Progenitor cell of endocrine pancreas (in vitro differentiated cells): ENCODE measurements at places on chromosomes 1 and 21.

DNA sequence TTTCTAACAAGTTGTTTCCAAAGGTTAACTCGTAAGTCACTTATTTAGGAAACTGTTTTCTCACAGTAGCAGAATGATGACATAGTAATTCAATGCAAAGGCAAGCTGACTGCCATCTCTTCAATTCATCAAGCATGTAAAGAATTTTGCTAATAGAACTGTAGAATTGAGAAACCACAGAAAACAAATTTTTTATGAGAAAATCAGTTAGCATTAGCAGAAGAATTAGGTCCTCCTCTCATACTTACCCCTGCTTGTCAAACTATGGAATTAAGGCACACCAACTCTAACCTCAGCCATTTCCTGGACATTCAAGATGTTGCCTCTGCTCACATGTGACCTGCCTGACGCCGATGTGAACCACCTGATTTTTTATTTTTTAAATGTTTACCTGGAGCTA is 115.2 kb downstream of the LRRC40 start:
- no peak for DNase-seq

GRCh38 chr1:210089855-210090254 is 142.7 kb upstream of the SERTAD4 start:
- no peak for DNase-seq

- no peak for DNase-seq
Observed at GRCh38 chr1:156949127-156949526, 28.7 kb downstream of the LRRC71 start.

- no peak for DNase-seq
Observed at GRCh38 chr1:228411121-228411520, 4.5 kb upstream of the TRIM11 start.

- no peak for DNase-seq
Observed at GRCh38 chr1:107378866-107379265, 238.0 kb downstream of the NTNG1 start.

GRCh38 chr1:81312272-81312754 is 488.4 kb upstream of the ADGRL2 start:
- DNase-seq: no peak

DNA sequence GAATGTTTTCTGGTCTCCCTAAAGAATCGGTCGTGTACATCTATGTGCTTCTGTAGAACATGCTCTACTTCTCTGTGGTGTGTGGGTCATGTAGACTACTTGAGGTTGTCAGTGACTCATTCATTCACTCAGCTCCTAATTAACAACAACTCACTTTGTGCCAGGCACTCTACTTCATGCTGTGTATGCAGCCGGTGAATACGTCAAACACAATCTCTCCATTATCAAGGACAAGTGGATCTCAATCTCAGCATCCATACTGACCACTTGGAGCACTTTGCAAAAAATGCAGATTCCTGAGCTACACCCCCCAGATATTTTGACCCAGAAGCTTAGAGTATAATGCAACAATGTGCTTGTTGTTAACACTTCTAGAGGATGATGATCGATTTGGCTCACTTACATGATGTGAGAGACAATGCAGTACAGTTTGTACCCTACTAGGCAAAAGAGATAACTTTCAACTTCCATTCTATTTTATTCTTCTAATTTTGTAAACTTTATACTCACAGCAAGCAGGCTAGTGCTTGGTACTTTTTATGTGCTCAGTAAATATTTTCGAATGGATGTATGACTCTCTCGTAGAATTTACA is 508.6 kb upstream of the ADAMTS5 start:
- DNase-seq: no peak

GRCh38 chr1:64856553-64856952 is 109.8 kb downstream of the JAK1 start:
- DNase-seq: no peak

GRCh38 chr21:17128132-17128531 is 384.7 kb upstream of the CXADR start:
- DNase-seq: no peak

DNA sequence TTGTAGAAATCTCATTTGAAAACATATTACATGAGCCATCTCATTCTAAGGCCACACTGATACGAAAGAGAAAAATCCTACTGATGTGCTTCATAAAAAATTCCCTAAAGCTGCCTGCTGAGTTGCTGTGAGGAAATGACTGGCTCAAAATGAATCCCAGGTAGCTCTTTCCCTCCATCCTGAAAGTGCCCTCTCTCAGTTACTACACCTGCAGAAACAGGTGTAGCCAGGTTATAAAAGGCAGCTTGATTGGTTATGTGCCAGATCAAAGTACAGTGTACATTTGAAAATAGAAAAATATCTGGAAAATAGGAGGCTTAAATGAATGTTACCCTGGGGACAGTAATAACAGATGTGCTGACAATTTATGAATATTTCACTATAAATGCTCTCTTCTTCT is 833.4 kb upstream of the ADGRL4 start:
- no peak for DNase-seq

DNA sequence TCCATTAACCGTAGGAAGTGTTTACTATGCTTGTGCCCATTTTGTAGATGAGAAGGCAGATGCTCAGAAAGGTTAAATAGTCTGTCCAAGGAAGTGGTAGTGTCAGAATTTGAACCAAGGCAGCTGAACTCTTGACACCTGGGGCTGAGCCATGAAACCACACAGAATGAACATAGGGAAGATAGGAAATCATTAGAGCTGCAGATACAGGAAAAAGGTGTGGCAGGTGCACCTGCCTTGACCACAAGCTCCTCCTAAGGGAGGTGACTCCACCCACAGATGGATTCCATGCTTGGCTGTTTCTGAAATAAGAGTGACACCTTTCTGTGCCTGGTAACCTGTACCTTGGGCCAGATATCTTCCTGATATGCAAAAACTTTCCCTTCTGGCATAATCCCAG is 69.9 kb upstream of the IGSF21 start:
- DNase-seq: no peak

- no peak for DNase-seq
Observed at GRCh38 chr21:39005502-39005787, 177.8 kb downstream of the PSMG1 start.

- no peak for DNase-seq
Observed at GRCh38 chr1:239417221-239417620, 30.9 kb downstream of the CHRM3 start.

DNA sequence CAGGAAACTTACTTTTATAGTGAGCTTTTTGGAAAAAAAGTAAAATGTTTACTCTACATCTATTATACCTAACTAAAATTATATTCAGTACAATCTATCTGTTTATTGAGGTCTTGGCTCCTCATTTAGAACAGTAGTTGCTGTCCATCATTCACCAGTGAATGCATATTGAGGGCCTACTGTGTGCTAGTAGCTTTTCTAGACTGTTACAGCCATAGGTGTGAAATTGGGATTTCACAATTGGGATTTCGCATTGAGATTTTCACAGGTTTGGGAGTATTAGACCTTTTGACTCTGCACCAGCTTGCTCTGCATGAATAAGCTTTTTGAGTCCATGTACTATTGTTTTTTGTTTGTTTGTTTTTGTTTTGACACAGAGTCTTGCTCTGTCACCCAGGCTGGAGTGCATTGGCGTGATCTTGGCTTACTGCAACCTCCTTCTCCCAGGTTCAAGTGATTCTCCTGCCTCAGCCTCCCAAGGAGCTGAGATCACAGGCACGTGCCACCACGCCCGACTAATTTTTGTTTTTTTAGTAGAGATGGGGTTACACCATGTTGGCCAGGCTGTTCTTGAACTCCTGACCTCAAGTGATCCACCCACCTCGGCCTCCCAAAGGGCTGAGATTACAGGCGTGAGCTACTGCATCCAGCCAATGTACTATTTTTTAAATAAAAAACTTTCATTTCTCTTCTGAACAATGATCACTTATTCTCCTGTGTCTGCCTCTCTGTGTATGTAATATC is 47.2 kb upstream of the ERRFI1 start:
- no peak for DNase-seq

- no peak for DNase-seq
Observed at GRCh38 chr1:34879230-34879629, 19.7 kb upstream of the SMIM12 start.

DNA sequence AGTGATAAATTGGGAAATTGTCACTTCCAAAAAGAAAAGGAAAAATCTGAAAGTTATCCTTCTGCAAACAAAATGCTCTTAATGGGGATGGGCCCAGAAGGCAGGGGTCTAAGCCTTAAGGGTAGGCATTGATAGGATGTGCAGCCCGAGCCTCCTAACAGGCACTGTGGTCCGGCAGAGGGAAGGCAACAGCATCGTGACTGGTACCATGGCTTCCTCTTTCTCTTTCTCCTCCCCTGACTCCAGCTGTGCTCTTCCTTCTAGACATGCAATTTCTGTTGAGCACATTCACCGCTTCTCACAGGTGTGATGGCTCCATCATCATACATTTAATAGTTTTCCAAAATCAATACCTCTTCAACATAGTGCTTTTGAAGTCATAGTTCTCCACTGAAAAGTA is 91.5 kb downstream of the SELENOF start:
- DNase-seq: no peak

- no peak for DNase-seq
Observed at GRCh38 chr21:27772816-27773215, 805.9 kb upstream of the ADAMTS5 start.

DNA sequence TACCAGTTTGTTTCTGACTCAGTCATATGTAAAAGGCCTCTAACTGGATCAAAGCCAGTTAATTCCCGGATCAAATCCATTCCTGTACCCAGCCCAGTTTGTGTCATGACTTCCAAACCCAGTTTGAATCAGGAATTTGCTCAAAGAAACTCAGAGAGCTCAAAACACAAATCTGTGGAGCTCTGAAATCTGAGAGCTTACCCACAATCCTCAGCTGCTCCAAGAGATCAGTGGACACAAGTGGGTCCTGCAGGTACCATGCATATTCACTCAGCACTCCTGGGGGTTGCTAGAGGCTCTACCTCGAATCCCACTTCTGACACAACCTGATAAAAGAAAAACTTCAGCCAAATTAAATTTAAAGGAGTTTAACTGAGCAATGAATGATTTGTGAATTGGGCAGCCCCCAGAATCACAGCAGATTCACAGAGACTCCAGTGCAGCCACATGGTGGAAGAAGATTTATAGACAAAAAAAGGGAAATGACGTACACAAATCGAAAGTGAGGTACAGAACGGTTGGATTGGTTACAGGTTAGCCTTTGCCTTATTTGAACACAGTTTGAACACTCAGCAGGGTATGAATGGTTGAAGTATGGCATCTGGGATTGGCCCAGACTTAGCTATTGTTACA is 11.9 kb upstream of the MRPL55 start:
- no peak for DNase-seq

DNA sequence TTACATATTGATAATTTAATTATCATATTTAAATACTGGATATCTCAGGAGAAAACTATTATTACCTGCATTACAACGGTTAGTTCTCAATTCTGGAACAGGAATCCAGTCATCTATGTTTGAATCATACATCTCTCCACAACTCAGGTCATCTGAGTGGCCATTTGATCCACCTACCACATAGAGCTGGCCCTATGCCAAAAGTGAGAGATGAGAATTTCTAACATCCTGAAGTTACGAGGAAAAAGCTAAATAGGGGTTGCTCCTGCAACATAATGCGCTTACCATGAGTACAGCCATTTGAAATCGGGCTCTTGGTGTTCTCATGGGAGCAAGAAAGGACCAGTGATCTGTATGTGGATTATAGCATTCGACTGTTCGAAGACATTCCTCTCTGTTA is 16.9 kb downstream of the IVNS1ABP start:
- no peak for DNase-seq

- no peak for DNase-seq
Observed at GRCh38 chr1:163471779-163472650, 150.3 kb downstream of the NUF2 start.

GRCh38 chr1:7743346-7743745 is 27.8 kb upstream of the VAMP3 start:
- no peak for DNase-seq

DNA sequence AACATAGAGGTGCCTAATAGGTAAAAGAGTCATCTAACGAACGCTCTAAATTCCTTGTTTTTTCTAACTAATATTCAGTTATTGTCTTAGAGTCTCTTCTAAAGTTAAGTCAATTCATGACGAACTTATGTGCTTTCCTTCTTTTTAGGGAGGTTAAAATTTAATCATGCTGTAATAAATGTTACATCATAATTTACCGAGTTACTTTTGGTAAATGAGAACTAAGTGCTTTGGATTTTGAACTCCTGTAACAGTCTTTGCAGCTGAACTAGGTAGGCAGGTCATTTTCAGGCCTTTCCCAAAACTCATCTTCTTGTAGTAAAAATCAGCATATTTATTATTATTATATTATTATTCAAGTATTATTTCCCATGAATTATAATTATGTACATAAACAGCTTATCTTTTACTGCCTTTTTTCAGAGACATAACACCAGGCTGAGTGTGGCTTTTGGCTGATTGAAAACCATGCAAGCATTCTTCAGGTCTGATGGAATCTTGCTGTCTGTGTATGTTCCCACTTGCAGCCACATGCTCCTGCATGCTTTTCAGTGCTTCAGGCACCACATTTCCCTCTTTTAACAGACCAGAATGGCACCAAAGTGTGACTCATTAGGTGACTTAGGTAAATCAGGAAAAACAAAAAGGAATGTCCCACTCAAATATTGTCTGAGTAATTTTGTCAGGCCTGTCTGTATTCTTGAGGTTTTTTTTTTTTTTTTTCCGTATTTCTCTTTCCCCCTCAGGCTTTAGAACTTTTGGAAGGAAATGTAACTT is 81.0 kb upstream of the CD55 start:
- DNase-seq: no peak

- no peak for DNase-seq
Observed at GRCh38 chr1:67754526-67754920, 69.5 kb downstream of the GADD45A start.

- DNase-seq: no peak
Observed at GRCh38 chr1:52531249-52531872, 21.5 kb downstream of the TUT4 start.

- no peak for DNase-seq
Observed at GRCh38 chr21:17858747-17859146, 39.6 kb upstream of the C21orf91 start.

DNA sequence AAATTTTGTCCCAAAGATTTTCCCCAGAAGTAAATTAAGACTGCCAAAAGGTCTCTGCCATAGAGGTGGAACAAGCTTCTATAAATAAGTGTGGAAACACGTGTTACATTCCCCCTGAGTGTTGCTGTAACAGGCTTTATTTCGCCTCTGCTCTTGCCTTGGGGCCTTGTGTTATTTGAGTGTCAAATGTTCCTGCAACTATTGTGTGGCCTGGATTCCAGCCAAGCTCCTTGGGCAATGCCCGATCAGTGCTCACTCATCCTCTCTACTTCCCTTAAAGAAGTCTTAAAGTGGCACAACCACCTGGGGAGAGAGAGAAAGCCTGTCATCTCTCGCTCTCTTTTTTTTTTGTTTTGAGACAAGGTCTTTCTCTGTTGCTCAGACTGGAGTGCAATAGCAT is 156.7 kb downstream of the NR5A2 start:
- no peak for DNase-seq

DNA sequence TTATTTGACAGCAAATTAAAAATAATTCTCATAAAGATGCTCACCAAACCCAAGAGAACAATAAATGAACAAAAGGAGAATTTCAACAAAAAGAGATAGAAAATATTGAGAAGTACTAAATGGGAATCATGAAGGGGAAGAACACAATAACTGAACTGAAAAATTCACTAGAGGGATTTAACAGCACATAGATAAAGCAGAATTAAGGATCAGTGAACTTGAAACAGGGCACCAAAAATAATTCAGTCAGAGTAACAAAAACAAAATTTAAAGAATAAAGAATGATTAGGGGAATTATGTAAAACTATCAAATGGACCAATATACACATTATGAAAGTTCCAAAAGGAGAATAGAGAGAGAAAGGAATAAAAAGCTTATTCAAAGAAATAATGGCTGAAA is 7.8 kb downstream of the ADAM30 start:
- no peak for DNase-seq

GRCh38 chr1:200535605-200536004 is 84.9 kb downstream of the KIF14 start:
- no peak for DNase-seq
